ENCODE measurements at places on chromosomes 3 and 15.

GRCh38 chr3:159252274-159252673, 450.4 kb downstream of the MFSD1 start:
- DNase-seq: no peak

- DNase-seq: no peak
Measured at GRCh38 chr3:29349049-29349448, 68.2 kb downstream of the RBMS3 start.

GRCh38 chr15:41661078-41661517, 893 bp downstream of the MGA start:
- no peak for DNase-seq

- DNase-seq: no peak
Measured at GRCh38 chr3:56693750-56694149, 10.7 kb upstream of the TASOR start.

DNA sequence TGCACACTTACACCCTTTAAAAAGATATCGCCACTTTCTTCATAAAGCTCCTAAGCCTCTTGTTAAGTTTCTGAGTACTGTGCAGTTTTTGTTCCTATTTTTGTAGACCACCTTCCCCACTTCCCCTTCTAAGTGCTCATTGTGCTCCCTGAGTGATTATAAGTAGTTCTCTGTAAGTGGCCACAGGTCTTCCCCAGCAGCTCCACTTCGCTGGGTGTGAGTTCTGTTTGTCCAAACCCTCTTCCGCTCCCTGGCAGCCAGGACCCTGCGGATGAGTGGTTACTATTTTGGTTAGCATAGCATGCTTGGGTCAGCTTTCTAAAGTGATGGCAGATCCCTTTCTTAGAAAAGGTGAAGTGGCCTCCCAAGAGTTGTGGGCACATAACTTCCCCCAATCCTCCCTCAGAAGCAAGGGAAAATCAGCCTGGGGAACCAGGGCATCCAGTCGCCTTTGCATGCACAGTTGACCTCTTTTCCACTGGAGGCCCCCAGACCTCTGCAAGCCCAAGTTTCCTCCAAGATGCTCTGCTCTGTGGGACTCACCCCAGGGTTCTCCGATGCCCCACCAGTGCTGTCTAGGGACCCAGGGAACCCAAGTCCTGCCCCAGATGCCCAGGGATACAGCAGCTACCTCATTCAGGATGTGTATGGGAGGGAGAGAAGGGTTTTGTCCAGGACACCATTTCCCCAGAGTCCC, 69.6 kb downstream of the ATP10A start:
- DNase-seq: no peak

DNA sequence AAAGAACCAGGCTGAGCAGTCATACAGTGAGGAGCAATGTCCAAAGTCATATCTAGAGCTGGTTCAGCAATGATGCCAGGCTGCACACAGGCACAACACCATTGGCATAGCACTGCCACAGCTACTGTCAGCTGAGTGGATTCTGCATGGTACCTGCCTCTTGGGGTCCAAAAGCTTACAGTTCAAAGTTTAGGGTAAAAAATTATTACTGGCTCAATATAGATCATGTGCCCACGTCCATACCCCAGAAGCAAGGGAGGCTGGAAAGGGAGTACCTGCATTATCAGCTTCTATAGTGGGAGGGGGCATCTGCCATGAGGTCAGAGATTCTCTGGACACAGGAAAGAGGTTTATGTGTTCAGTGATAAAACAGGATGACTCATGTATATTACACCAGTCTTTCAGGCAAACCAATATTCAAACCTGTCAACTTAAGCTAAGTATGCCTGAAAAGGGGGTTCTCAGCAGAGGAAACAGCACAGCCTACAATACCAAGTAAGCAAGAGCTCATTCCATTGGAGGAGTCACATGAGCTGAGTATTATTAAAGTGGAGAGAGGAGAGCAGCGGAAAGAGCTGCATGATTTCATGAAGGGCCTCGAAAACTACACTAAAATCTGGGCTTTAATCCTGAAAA, 99.0 kb downstream of the ANO10 start:
- DNase-seq: no peak

GRCh38 chr3:42025370-42026138, 63.7 kb upstream of the ULK4 start:
- DNase-seq: no peak

- no peak for DNase-seq
Measured at GRCh38 chr3:33898901-33899300, 100.5 kb downstream of the PDCD6IP start.

- no peak for DNase-seq
Measured at GRCh38 chr15:74387621-74388362, 20.3 kb upstream of the CYP11A1 start.

DNA sequence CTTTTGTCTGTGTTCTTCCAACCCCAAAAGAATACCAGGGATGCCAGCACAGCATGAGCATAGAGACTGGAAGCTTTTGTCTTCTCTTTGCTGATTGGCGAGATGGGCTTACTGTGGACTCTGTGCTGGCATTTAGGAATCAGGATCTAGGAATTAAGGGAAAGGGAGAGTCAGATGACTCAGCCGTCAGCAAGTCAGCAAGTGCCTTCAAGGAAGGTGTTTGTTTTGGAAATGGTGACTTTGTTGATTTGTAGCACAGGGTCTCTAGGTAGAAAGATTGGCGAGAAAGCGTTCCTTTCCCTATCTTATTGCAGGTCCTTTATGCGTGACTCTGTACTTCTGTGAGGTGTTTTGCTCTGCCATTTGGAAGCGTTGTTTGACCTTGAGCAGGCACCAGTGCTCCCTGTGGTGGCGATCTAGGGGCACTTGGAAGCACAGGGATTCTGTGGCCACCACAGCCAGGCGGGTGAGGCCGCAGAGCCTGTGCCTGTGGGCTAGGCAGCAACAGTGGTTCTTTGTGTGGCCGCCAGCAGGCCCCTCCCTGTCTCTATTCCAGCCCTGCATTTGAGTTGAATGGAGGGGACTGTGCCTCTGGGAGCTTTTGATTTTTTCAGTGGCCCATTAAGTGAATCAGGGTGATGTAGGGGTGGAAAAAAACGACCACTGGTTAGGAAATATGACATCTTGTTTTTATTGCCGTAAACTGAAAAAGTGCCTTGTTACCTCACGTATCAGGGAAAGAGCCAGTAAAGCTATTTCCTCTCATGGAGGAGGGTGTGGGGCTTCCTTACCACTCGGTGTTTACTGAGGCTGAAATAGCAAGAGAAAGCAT, 19.0 kb downstream of the FAN1 start:
- no peak for DNase-seq

- DNase-seq: no peak
Measured at GRCh38 chr3:53320697-53321096, 26.6 kb downstream of the DCP1A start.

DNA sequence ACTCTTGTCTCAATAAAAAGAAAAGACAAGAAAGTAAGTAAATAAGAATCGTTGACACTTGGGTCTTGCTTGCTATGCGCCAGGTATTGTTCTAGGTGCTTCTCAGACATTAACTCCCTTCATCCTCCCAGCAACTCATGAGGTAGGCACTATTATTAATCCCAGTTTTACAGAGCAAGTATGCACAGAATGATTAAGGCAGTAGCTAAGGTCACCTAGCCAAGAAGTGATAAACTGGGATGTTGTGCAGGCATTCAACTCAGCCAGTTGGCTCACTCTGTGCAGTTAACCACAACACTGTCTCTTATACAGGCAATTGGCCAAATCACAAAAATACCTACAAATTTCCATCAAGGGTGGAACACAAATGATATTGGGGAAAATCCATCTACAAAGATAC, 1.7 kb upstream of the C3orf33 start:
- DNase-seq: no peak

DNA sequence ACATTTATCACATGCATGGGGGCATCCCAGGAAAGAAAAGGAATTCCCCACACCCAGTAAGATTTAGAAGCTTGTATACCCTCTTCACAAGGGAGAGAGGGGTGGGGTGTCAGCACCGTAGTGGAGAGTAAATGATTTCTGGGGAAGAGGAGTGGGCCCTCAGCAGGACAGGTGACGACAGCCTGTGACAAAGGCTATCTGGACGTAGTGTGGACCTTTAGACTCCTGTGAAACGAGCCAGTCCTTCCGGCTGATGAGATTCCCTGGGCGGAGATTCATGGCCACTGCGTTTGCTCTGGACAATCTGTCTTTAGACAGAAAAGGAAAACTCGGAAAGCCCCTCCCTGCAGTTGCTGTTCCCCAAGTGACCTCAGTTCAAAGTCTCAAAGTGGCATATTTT, 1.7 kb upstream of the FAM3D start:
- DNase-seq: no peak

GRCh38 chr15:73485372-73485771, 42.4 kb downstream of the REC114 start:
- DNase-seq: no peak

GRCh38 chr3:57985984-57986246, 22.3 kb upstream of the FLNB start:
- DNase-seq: no peak

DNA sequence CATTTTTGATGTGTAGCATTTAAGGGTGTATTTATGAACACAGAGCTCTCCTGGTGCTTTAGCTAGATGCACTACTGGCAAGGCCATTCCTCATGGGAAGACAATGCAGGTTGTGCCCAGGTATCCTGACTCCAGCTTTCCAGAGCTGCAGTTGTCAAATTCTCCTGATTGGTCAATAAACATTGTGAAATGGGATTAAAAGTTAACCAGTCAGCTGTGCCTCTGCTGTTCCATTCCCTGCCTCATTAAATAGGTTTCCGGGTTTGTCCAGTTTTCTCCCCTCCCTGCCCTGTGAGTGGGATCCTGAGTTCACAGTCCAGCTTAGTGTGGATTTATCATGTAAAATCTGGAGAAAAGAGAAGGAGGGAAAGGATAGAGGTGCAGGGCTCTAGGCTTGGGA, 207.3 kb downstream of the SQOR start:
- no peak for DNase-seq

- DNase-seq: no peak
Measured at GRCh38 chr3:107458871-107459270, 63.9 kb upstream of the BBX start.

DNA sequence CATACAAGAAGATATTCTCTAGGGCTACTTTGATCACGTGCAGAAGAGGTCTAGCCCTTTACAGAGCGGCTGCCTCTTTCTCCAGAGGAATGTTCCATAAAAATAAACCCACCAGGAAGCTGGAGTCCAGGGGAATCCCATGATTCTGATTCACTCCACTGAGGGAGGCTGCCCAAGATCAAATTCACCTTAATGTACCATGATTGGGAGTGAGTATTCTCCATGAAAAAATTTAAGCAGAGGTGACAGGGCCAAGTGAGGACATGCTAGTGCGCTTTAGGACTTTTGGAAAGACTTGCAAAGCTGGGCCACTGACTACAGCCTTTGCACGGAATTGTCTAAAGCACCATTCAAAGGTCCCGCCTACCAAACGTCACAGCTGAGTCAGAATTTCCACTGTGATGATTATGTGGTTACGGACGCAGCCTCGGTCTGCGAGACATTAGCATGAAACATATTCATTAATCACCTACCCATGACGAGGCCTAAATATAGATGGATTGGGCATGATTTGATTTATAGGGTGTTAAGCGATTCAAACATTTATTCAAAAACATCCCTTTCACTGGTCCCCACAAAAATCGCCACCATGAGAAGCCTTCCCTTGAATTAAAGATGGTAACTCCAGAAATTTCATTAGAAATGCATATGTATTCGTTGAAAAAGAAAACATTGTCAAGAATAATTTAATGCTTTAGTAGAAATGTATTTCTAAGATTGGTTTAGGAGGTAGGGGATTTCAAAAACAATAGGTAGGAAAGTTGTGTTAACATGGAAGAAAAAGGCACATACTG, 152.6 kb downstream of the GREM1 start:
- no peak for DNase-seq

DNA sequence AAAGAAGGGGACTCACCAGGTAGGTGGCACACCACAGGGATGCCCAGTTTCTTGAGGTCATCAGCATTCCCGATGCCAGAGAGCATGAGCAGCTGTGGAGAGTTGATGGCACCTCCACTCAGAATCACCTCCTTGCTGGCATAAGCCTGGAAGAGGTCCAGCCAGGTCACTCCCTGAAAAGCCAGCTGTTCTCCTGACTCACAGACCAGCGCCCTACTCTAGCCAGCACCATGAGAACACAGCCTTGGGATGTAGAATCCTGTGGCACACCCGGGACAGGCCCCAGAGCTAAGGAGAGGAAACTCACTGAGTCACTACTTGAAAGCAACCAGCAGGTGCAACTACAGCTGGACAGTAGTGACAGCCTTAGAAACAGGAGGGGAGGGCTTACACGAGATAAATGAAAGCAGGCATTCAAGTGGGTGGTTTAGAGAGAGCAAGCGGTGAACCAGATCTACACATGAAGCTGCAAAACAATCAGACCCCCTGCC, 24.5 kb downstream of the CHDH start:
- no peak for DNase-seq

DNA sequence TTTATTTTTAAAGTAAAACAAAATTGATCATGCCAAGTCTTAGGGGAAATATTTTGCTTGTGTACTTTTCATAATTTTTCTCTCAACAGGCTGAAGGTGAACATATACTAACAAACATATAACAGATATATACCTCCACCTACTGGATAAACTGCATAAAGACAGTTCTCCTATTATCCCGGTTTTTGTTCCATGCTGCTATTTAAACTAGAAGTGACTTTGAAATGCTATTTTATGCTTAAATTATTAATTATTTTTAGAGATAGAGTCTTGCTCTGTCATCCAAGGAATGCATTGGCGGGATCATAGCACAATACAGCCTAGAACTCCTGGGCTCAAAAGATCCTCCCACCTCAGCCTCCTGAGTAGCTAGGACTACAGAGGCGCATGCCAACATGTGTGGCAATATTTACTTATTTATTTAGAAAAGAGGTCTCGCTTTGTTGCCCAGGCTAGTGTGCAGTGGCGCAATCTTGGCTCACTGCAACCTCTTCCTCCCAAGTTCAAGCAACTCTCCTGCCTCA, 49.8 kb downstream of the ST3GAL6 start:
- DNase-seq: no peak

GRCh38 chr3:172692751-172693338, 18.0 kb downstream of the NCEH1 start:
- DNase-seq: no peak

DNA sequence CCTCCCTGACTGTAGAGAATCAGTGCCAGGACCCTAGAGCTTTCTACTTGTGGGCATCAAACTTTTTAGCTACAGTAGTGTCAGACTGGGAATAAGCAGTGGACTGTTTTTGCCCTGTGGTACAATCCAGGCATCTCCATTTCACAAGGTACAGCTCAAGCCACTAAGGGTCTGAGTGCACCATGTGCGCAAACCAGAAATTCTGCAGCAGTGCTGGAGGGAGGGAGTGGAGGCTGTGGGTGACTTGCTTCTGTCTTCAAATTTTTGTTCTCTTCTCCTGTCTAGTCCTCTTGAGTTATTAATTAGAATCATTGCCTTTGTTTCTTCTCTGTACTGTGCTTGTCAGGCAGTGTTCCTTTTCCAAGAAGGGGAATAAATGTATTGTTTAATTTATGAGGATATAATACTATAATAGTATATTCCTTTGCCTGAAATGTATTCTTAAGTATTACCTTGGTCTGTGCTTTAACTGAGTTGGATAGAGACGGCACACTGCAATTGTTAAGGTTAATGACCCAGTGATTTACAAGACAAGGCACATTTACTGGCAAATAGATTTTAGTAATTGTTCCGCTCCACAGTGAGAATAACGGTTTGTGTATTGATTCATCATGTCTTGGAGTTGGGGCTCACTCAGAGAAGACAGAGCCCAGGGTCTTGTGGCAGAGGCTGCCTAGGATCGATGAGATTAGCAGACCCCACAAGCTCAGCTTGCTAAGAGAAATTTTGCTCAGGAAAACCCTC, 390.6 kb upstream of the CFAP20DC start:
- no peak for DNase-seq

GRCh38 chr3:61734749-61735686, 173.6 kb downstream of the PTPRG start:
- no peak for DNase-seq

- DNase-seq: no peak
Measured at GRCh38 chr3:157098121-157098822, 61.7 kb downstream of the CCNL1 start.
